ENCODE measurements at places on chromosomes 4 and X.

GRCh38 chr4:6720202-6720699 lies 4.3 kb downstream of the BLOC1S4 start:
- peak; percentile 87 for ATAC-seq

DNA sequence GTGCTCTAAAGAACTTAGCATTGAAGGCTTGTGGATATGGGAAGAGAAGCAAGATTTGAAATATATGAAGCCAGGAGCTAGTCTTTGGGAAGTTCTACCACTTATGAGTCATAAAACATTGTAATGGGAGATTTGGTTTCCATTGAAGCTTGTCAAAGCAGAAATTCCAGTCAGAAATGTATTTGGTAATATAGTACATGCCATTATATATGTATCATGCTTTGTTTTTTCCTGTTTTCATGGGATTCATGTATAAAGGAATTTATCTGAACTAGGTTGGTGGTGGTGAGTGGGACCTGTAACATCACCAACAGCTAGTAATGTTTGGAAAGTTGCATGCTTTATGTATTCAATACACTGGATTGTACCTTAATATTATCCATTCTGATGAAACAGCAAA lies 14.6 kb upstream of the DCAF8L2 start:
- no peak for ATAC-seq

DNA sequence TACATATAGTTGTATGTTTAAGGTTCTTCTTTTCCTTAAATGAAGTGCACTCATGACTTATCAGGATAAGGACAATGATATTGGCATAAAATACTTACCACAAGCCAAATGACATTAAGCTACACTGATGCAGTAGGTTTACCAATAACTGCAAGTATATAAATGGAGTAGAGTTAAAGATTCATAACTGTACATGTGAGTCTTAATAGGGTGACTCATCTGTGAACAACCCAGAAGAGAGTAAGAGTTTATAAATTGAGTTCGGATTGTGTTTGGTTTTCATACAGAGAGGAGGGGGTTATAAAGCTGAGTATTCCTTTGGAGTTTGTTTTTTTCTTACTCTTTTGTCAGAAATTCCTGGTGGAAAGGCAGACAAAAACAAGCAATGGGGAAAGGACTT lies 144.8 kb downstream of the TLL1 start:
- ATAC-seq: peak; percentile 58

- no peak for ATAC-seq
These were observed 557.5 kb downstream of the PPARGC1A start for GRCh38 chr4:23332313-23332712.

GRCh38 chrX:46330513-46330912 lies 214.7 kb downstream of the ZNF674 start:
- ATAC-seq: no peak

DNA sequence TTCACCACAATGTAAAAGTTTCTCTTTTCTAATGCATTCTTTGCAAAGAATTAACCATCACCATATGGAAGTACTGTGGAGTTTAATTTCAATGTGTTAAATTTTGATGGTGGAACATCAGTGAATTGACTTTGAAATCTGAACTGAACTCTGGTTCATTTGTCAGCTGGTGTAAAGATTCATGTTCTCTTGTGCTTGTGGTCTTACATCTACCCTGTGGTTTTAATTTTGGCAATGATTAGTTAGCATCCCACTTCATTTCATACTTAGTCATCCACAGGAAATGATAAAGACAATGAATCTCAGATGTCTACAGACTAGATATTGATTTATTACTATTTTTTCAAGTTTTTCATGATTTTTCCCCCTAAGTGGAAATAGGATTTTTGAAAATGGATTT lies 77.8 kb downstream of the GRID2 start:
- peak; percentile 91 for ATAC-seq

DNA sequence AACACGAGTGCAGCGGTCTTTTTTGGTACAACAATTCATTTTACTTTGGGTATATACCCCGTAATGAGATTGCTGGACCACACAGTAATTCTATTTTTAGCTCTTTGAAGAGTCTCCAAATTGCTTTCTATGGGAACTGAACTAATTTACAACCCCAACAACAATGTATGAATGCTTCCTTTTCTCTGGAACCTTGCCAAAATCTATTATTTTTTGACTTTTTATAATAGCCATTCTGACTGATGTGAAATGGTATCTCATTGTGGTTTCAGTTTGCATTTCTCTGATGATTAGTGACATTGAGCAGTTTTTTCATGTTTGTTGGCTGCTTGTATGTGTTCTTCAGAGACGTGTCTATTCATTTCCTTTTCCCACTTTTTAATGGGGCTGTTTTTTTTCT lies 240.8 kb downstream of the STK32B start:
- ATAC-seq: no peak

DNA sequence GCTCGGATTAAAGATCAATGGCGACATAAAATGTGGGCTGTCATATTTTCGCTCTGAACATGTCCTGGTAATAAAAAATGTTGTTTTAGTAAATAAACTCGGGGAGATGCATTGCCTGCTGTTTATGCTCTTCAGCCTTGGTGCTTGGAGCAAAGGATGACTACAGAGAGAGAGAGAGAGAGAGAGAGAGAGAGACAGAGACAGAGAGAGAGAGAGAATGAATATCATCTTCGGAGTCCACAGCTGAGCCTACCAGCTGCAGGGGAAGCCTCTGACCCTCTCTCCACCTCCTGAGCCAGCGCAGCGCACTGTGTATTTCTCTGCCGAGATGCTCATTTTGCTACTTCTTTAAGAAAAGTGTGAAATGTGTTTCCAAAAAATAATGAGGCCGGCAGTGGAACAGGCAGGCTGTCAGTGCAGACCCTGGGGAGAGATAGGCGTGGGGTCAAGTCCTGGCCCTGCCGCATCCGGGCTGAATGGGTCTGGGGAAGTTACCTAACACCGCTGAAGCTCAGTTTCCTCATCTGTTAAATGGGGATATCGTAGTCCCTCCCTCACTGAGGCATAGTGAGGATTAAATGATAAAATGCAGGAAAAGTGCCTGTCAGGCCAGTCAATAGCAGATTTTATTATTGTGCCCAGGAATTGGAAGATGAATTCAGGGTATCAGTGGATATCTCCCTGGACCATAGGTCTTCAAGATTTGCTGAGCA lies 58.5 kb upstream of the LGI2 start:
- ATAC-seq: peak; percentile 25

DNA sequence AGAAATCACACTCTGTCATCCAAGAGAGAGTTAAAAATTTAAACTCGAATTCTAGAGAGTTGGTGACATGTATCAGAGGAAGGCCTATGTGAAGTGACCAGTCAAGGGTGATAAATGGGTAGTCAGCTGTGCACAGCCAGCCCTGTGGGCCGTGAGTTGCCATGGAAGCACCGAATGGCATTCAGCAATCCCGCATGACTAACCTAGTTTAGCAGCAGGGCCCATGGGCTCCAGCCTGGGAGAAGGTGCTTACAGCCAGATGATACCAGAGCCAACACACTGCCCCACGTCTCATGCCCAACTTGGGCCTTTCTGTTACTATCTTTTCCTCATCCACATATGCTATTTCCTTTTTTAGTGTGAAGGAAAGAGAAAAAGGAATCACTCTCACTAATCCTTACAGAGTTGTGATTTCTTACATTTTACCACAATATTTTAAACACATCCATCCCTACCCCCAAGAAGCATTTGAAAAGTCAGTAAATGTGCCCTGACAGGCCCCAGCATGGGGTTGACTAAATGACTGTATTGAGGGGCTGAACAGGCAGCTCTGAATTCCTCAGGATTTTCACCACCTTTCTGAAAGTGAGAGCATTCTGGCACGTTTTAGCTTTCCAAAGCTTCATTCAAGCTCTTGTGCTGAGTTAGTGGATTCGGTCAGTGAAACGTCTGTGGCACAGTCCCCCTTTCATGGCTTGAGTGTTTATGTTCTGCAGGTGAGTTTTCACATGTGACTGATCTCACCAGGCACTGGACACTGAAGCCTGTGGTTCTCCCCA lies 104.2 kb downstream of the AFF1 start:
- ATAC-seq: peak; percentile 99

GRCh38 chrX:109390556-109390955 lies 91.3 kb downstream of the GUCY2F start:
- no peak for ATAC-seq

- ATAC-seq: peak; percentile 47
These were observed 17.4 kb downstream of the ATP5ME start for GRCh38 chr4:656436-657337.

GRCh38 chrX:20412871-20413486 lies 146.3 kb upstream of the RPS6KA3 start:
- no peak for ATAC-seq
